Stimulated activated CD4-positive, alpha-beta T cell treated with anti-CD3 and anti-CD28 coated beads, Interleukin-1b, Interleukin-23, amount 100 ng/mL, for 24 hours (primary cell): ENCODE measurements at places on chromosomes 1 and 21.

DNA sequence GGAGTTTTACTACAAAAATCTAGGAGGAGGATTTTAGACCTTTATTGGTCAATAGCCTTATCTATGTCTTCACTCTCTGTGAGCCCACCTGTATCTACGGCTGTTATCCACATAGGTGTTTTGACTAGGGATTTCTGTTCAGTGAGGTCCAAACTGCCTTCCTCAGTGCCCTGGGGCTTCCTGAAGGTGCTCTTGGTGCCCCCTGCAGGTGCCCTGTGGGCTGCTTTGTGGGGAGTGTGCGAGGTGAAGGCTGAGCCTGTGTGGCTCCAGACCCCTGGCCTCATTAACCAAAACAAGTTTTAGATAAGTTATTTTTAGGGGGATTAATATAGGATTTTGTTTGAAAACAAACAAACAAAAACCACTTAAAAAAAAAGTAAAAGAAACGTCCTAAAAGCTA, 122.5 kb downstream of the KIF26B start:
- no peak for DNase-seq

DNA sequence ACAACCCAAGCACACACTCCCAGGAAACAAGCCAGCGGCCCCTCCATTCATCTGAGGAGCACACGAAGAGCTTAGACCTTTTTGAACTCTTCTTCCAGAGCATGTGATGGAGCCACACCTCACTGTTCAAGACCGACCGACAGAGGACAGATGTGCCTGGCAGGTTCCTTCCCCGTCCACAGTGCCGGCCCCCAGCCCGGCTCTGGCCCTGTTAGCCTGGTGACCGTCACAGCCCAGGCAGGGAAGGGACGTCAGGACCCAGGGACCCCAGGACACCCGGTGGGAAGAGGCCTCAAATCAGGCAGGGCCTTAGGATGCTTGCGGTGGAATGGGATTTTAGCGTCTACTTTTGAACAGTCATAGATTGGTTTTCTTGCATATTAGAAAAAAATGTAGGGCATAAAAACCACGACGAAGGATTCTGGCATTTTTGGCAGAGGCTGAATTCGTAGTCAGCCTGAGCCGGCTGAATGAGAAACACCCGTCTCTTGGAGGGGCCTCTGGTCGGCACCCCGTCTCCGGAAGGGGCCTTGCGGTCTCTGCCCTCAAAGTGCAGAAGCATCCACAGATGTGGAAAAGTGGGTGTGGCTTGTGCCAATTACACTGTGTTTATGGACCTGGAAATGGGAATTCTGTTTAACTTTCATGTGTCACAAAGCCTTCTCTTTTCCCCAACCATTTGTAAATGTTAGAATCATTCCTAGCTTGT, 79.3 kb downstream of the SIK1 start:
- DNase-seq = no peak

- DNase-seq = no peak
Observed at GRCh38 chr1:117925981-117926380, 3.4 kb downstream of the GDAP2 start.

GRCh38 chr1:243487649-243488227, 231.9 kb downstream of the SDCCAG8 start:
- no peak for DNase-seq

DNA sequence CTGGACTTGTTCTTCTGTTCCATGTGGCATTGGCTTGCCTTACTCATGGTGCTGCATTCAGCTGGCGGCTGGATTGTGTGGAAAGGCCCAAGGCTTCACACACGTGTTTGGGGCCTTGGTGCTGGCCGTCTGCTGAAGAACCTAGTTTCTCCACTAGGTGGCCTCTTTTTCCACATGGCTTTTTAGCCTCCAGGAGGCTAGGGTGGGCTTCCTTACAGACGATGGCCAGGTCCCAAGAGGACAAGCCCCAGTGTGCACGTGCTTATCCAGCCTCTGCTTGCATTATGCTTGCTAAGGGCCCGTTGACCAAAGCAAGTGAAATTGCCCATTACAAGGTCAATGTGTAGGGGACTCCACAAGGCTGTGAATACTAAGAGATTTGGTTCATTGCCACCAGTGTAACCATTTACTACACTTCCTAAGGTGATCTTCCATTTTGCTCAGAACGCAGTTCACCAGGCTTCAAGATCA, 47.5 kb upstream of the FOXO6 start:
- DNase-seq = no peak

- DNase-seq = no peak
Observed at GRCh38 chr1:165080253-165080896, 276.1 kb downstream of the LMX1A start.

GRCh38 chr1:236904892-236905741, 99.1 kb downstream of the MT1HL1 start:
- no peak for DNase-seq

DNA sequence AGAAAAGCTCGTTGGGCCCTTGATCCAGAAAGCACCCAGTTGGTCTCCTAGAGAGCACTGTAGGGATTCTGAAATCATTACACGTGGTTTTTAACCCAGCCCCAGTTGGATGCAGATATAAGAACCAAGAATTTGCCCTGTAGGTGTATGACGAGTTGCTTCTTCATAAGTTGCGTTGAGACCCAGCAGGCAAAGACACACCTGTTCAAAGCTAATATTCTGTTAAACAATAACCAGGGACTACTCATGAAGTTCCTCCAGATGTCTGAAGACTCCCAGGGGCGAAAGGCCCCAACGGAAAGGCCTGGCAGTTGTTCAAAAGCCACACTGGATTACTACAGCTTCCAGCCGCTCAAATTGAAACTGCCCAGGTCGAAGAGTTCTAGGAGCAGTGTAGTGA, 88.6 kb upstream of the HNRNPU start:
- no peak for DNase-seq

GRCh38 chr1:8866173-8866791, 12.2 kb downstream of the ENO1 start:
- DNase-seq = no peak

DNA sequence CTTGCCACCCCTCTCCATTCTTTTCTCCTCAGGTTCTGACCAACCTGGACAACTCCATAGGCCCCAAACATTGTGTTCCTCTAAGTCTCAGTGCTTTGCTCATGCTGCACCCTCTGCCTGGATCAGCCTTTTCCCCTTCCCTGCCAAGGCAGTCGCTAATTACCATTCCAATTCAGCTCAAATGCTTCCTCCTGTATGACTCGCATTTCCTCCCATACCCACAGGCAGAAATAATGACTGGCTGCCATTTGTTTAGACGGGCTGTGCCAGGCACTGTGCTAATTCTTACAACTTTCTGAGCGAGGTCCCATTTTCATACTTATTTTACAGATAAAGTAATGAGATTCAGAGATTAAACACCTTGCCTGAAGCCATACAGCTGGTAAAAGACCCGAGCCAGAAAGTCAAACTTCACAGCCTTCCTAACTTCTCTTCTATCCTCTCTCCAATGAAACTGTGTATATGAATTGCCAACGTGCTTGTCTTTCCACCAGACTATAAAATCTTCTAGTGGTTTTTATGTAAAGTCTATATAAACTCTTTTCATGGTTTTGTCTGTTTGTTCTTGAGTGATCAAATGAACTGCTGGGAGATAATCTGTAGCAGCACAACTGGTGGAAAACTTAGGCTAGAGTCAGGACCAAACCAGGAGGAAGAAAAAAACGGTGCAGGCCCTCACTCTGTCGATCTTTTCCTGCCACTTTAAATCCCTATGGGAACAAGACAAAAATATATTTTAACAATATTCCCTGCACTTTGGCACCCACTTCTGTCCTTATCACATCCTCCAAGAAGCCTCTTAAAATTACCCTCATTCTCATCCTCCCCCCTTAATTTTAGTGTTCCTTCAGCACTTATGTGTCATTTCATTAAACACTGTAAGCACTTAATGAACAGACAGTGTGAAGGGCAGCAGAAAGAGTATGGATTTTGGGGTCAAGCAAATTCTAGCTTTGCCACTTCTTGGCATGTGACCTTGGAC, 33.7 kb downstream of the RAB3B start:
- no peak for DNase-seq

DNA sequence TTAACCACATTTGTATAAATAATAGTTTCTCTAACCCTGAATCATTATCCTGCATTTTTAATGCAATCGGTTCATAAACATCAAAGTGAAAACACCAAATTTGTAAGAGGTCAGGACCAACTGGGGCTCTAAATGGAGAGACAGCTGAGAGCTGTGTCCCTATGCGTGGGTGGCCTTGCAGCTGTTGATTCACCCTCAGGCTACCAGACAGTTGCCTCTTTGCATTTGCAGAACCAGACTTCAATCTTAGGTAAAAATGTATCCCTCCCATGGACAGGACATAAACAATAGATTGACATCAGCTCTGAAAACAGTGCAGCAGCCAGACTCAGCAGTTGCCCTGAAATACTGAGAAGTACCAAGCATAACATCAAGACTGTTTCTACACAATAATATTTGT, 8.8 kb upstream of the TGFB2 start:
- no peak for DNase-seq

DNA sequence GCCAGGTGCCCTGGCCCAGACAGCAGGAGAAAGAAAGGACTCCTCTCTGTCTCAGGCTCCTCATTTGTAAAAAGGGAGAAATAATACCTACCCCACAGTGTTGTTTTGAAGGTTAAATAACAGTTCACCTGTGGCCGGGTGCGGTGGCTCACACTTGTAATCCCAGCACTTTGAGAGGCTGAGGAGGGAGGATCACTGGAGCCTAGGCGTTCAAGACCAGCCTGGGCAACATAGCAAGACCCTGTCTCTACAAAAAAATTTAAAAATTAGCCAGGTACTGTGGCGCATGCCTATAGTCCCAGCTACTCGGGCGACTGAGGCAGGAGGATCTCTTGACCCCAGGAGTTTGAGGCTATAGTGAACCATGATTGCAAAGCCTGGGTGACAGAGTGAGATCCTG, 2.5 kb upstream of the TMEM200B start:
- DNase-seq = no peak

- no peak for DNase-seq
Observed at GRCh38 chr1:91427741-91428140, 23.1 kb upstream of the HFM1 start.
